ENCODE measurements at places on chromosomes 1 and 21.
A peak's percentile ranks its signal among the peaks of the same experiment; 100 is the strongest.

GRCh38 chr21:46509741-46510502 lies 51.2 kb downstream of the DIP2A start:
- DNase-seq = no peak

- DNase-seq = peak; percentile 3
Measured at GRCh38 chr1:230308039-230308438, 118.1 kb downstream of the PGBD5 start.

DNA sequence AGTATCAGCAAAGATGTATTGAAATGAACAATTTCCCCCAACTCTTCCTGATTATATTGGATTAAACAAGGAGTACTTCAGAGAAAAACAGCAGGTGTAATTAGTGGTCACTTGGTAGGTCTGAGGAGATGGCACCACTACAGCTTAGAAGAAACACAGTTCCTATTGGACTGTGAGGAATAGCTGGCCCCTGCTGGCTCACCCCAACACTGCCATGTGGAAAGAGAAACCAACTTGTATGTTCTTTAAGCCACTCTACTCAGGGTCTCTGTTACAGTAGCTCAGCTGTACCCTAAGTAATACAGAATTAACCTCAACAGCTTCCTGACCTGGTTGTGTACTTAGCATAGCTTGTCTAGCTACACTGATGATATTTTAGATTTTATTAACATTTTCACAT lies 26.5 kb upstream of the MTR start:
- DNase-seq = no peak

DNA sequence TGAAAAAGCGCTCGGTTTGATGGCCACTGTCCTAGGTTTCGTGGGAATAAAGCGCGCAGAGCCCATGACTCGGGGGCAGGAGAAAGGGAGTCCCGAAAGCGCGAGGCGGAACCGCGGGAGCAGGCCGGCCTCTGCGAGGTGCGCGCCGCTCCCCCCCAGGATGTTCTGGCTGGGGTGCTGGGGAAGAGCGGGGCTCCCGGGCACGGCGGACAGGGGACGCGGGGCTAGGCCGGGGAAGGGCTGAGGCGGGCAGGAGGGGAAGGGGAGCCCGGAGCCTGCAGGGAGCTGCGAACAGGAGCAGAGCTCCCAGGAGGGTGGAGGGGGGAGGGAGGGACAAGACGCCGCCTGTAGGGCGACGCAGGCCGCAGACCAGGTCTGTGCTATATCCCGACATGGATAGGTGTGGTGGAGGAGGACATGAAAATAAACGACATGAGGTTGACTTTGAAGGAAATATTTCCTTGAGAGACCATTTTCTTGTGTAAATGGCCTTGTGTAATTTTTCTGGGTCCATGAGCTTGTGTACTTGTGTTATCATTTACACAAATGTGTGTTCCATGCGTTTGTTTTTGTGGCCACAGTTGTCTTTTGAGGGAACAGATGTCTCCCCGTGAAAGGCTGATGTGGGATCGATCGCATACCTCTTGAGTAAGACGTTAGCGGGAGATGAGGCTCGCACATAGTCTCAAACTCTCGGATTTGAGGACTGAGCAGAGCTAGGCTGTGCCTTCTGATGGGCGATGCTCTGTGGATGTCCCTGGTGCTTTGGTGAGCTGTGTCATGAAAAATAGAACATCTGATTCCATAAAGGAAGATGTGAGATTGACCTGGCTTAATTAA lies 1.3 kb downstream of the PCNT start:
- DNase-seq = no peak

DNA sequence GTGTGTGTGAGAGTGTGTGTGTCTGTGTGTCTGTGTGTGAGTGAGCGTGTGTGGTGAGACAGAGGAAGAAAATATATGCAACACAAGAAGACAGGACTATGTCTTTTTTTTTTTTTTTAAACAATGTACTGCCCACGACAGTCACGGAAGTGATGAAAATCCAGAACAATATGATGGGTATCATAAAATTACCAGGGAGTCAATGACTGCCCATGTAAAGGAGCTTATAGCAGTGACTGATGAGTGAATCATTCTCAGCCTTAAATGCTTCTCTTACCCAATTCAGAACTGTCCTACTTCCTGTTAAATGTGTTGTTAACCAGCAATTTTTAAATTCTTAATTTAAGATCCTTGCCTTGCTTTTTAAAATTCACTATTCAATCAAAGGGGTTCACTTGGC lies 46.6 kb downstream of the RGS7 start:
- DNase-seq = peak; percentile 2

DNA sequence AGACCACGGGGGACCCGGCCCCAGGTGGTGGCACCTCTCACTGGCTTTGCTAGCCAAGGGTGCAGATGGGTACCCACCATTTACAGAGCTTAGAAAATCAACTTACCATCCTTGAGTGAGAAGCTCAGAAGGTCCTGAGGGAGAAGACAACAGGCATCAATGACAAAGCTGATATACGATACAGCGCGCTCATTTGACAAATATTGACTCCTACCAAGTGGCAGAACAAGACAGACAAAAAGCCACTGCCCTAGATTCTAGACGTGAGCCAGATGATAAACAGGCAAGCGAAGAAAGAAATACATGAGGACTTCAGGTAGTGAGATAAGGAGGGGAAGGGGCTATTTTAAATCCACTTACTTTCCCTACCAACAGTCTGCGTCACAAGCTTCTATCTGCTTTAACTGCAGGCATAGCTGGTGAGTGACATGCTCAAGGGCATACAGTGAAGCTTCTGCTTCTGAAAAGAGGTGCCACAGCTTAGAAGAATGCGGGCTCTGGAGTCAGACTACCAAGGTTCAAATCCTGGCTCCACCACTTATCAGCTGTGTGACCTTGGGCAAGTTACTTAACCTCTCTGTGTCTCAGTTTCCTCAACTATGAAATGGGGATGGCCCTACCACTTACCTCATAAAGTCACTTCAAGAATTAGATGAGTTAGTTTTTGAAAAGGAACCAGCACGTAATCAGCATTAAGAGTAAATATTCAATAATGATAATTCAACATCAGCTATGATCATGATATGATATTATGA lies 29.1 kb downstream of the TMCO4 start:
- DNase-seq = no peak

DNA sequence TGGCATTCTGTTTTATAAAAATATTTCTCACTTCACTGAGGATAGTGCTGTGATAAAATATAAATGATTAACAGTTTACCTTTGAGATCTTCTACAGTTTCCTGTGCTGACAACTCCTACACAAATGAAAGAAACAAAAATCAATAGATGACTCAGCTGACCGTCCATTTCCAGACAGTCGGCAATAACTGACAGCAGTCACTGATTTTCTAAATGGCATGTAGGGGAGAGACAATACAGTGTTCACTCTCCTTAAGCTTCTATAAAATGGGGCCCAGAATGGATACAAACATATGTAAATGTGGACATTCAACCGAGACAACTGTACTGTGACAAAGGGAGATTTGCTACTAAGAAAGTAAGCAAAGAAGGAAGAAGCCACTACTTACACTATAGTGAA lies 34.3 kb downstream of the PCNX2 start:
- DNase-seq = no peak

- no peak for DNase-seq
Measured at GRCh38 chr1:167981933-167982332, 45.1 kb upstream of the MPC2 start.

- DNase-seq = no peak
Measured at GRCh38 chr1:39384305-39384704, 107.1 kb upstream of the BMP8A start.

DNA sequence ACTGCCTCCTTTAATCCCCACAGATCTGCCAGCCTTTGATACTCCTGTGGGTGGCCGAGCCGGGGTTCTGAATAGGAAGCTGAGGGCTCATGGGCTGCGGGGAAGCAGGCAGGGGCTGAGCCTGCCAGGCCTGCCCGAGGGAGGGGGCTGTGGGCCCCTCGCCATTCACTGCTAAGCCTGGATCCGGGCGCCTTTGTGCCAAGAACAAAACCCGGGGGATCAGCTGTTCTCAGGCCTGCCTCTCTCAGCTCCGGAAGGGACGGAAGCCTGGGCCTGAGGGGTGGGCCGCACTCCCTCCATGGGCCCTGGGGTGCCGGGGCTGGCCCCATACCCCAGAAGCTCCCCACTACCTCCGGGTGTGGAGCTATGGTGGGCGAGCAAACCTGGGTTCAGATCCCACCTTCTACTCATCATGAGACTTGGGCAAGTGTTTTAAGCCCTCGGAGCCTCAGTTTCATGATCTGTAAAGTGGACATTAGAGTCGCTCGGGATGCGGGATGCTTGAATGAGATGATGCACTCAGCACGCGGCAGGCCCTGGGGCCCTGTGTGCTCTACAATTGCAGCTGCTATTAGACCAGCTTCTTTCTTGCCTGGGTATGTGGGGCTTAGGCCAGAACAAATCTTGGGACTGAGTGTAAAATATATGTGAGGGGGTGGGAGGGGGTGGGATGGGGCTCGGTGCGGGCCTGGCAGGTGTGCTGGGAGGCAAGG lies 19.2 kb upstream of the EPHA2 start:
- no peak for DNase-seq

- no peak for DNase-seq
Measured at GRCh38 chr1:8118031-8118451, 91.9 kb upstream of the ERRFI1 start.

DNA sequence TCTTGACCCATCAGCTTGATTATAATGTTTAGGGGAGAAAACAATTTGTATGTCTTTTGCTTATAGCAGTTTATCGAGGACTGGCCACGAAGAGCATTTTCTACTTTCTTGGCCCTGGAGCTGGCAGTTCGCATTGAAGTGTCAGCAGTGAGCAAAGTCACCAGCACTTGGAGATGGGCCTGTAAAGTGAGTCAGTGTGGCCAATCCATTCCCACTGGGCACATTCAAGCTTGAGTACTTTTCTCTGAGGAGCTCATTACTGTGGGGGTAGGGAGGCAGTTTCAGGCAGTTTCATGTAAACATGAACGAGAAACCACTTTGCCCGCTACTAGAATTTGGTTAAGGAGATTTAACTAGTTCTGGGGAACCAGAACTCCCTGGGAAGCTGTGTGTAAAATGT lies 164.8 kb downstream of the PRDM2 start:
- DNase-seq = no peak

- no peak for DNase-seq
Measured at GRCh38 chr1:245046769-245047168, 108.0 kb upstream of the KIF26B start.

GRCh38 chr1:30801771-30802198 lies 44.2 kb upstream of the LAPTM5 start:
- no peak for DNase-seq

DNA sequence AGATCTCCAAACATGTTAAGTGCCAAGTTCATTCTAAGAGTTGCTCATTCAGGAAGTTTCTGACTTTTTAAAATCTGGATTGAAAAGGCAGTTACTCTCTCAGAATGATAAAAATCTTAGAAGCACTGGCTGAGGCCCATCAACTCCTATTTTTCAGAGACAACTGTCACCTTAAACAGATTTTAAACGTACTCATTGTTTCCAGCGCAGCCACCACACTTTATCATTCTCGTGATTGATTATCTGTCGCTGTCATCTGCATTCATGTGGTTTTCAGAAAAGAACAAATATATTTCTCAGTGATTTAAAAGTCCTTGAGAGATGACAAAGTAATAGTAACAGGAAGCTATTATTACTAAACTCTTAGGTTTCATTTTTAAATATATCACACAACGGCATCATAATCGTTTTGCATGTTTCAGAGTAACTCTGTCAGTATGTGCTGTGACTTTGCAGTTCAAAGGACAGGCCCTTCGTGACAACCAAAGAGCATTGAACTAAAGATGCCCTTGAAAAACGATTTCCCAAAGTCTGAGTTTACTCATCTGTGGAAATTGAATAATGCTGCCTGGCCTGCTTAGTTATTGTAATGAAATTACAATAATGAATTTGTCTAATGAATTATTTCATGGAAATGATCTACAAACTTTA lies 14.9 kb upstream of the KCNK1 start:
- no peak for DNase-seq

- DNase-seq = no peak
Measured at GRCh38 chr1:198846556-198846955, 207.7 kb downstream of the PTPRC start.

- no peak for DNase-seq
Measured at GRCh38 chr1:93734999-93735398, 53.4 kb upstream of the BCAR3 start.

GRCh38 chr1:165873481-165873880 lies 46.1 kb downstream of the UCK2 start:
- DNase-seq = no peak

GRCh38 chr1:91673613-91674012 lies 173.0 kb downstream of the CDC7 start:
- DNase-seq = no peak

DNA sequence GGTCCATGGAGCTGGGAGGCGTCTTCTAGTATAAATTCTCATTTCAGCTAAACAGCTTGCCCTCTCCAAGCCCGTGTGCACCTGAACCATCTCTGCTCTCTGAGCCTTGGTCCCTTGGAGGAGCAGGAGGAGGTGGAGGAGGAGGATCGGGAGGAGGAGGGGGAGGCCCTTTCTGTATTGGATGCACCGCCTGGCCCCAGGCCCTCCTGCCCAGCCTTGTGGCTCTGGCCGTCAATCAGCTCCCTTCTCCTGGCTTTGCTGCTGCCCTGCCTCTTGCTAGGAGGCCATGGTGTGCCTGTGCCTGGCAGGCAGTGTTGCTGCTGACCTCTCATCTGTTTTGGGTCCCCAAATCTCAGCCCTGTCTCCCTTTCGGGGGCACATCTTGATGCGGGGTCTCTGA lies 9.0 kb downstream of the COL18A1 start:
- no peak for DNase-seq

DNA sequence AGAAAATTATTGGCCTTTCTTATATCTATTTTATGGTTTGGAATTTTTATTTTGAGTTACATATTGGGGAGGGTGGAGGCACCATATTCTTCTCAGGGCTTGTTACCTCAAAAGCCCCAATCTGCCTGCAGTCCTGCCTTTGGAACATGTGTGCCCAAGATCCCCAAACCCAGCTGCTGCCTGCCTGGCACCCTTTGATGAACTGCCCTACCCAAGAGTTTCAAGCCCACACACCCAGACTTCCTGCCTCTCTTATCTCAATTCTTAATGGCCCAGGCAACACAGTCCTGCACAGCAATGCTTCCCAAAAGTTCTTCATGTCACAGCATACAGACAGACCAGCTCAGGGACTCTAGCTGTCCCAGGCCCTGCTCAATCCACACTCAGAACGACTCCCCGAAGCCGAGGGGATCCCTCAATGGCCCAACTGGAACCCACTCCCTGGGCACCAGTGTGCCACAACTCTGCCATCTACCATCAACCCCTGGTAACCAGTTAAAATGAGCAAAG lies 19.2 kb downstream of the OLFML2B start:
- DNase-seq = no peak

DNA sequence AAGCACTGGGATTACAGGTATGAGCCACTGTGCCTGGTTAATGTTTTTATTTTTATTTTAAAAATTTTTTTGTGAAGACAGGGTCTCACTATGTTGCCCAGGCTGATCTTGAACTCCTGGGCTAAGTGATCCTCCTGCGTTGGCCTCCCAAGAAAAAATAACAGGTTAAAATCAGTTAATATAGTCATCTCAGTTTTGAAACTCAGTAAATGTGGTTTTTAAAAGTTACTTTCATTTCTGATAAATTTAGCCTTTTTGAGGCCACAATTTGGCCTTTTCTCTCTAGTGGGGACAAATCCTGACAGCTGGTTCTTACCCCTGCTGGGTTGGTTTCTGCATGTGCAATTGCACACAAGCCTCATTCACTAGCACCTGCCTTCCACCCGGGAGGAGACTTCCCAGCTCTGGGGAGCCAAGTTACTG lies 13.3 kb downstream of the PMF1 start:
- no peak for DNase-seq

GRCh38 chr1:32448773-32449456 lies 16.0 kb upstream of the ZBTB8B start:
- DNase-seq = peak; percentile 7
